Activated CD4-positive, alpha-beta memory T cell treated with anti-CD3 and anti-CD28 coated beads for 36 hours (primary cell): ENCODE measurements at places on chromosomes 16 and 17. TPM values are rescaled to one million over a fixed set of nuclear protein-coding genes. Genes with fewer than 3 reads are reported as not detected.
A peak's percentile ranks its signal among the peaks of the same experiment; 100 is the strongest.

- no peak for DNase-seq
Measured at GRCh38 chr16:88045820-88046303, 94.6 kb downstream of the BANP start.

- no peak for DNase-seq
Measured at GRCh38 chr16:2121853-2122252, 13.8 kb downstream of the PKD1 start.

GRCh38 chr17:73823684-73824083, 179.4 kb upstream of the SDK2 start:
- peak; percentile 14 for DNase-seq

Gene TLCD3B
- 5.0 TPM for total RNA-seq

Gene ZNF23
- total RNA-seq, result 5.7 TPM

Gene CES2
- total RNA-seq, result 32.7 TPM
